NCI-H2081 (cell line): ENCODE measurements at places on chromosomes 12 and 14.
A peak's percentile ranks its signal among the peaks of the same experiment; 100 is the strongest.

DNA sequence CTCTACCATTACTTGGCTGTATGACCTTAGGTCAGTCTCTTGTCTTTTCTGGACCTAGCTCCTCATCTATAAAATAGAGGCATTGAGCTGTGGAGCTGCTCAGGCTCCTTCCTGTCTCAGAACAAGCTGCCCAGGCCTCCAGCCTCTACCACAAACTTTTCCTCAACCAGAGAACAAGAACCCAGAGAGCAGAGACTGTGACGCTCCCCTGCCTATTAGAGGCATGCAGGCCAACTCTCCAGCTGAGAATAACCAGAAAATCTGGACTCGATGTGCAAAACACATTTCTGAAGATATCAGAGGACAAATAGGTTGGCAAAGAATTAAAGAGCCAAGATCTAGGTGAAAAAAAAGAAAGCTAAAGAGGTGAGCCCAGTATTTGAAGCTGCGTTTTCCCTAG, 17.8 kb upstream of the PNMA1 start:
- no peak for DNase-seq

DNA sequence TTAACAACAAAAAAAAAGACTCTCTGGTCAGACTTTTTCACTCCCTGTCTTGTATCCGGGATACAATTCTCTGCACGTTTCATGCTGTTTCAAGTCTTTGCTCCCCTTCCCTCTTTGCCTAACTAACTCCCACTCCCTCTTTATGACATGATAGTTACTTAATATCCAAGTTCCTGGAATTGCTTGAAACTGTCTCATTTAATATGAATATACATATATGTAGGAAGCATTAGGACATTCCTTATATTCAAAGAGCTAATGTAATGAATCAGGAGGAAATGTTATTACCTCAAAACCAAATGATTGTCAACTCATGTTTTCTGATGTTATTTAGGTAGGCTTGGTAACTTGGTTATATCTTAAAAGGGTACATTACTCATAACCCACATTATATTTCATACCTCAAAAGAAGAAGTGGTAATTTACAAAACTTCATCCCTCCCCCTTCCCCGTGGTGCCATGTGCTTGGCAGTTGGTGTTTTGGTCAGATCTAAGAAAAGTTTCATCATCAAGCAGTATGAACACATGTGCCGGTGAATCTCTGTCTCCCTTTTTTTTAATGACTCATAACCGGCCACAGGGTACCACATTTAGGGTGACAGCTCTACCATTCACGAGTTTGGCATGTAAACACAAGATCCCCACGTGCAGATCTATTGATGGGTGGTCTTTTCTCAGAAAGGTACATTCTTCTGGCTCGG, 56.5 kb downstream of the HCAR2 start:
- DNase-seq: no peak

GRCh38 chr14:89379006-89379405, 38.0 kb downstream of the FOXN3 start:
- DNase-seq: no peak

DNA sequence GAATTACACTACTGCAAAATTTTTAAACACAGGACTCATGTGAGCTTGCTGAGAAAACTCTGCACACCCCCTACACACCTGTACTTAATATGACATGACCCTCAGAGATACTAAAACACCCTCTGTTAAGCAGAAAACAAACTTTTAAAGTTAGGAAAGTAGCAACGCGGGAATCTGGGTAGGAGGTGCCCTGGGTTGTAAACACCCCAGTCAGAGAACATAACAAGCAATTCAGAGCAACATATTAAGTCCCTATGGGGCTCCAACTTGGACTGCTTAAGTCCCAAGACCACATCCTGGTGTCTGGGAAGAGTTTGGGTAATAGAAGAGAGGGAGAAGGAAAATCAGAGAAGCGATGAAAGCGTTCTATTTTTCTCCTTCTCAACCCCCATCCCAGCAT, 1.2 kb downstream of the ATF7 start:
- no peak for DNase-seq

- DNase-seq: no peak
These were observed 19.6 kb downstream of the SENP1 start for GRCh38 chr12:48086327-48086726.

DNA sequence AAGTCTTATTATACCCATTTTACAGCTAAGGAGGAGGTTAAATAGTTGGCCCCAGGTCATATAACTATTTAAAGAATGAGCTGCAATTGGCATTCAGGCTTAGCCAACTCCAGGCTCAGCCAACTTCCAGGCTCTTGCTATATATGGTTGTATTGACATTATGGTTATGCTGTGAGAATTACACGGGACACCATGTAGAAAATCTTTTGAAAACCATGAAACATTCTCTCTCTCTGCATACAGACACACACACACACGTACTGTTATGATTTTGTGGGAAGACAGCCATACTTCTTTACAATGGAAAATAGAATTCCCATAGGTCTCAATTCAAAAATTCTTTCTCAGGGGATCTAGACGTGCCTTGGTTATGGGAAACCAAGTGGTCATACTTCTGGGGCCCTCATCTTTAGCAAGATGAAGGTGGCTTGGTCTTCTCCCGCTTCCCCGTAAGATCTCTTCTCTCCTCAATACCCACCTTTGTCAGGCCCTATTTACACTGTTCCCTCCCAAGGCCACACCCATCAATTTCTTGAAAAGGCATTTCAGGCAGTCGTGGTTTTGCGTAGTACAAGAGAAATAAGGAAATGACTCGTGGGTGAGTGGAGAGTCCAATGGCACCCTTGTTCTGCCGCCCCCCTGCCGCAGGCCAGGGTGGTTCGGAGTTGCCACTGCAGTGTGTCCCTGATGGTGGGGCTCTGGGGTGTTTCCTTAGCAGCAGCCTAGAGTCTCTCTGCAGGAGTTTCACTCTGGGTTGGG, 10.0 kb upstream of the GPRC5A start:
- no peak for DNase-seq

DNA sequence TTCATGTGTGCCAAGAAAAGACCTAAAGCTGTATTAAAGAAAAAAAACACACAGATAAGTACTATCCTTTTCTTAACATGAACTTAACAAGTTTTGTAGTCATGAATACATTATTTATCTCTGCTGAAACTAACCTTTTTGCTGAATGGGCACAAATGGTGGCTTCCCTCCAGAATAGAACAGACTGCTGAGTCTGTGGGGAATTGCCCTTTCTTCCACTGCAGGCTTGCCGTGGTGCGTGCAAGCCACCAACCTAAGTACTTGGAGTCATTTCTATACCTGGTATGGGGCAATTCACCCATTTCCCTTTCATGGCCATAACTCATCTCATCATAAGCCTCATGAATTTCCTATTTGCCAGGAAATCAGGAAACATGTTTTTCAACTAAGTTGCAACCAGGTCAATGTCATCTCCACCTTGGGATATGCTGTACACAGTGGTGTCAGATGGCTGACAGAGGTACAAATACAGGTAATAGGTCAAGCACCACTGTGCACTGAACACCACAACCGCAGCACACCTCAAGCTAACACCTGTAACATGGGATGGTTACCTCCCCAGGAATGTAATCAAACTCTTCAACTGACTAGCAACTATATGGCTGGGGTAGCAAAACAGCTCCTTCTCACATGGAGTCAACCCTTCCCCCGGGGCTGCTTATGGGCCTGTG, 49.9 kb downstream of the CATSPERB start:
- no peak for DNase-seq

GRCh38 chr14:33323979-33324378, 385.3 kb downstream of the NPAS3 start:
- peak; percentile 46 for DNase-seq

- DNase-seq: no peak
These were observed 19.3 kb downstream of the NT5DC3 start for GRCh38 chr12:103821773-103822172.
